ENCODE measurements at places on chromosomes 2 and 18.

- no peak for DNase-seq
Measured at GRCh38 chr2:173739006-173739405, 226.2 kb downstream of the SP3 start.

- no peak for DNase-seq
Measured at GRCh38 chr2:127220768-127221527, 849 bp upstream of the CYP27C1 start.

- peak; percentile 22 for DNase-seq
Measured at GRCh38 chr2:43224571-43225092, 1.8 kb downstream of the ZFP36L2 start.

- DNase-seq, result no peak
Measured at GRCh38 chr18:37712776-37713175, 147.2 kb upstream of the CELF4 start.

DNA sequence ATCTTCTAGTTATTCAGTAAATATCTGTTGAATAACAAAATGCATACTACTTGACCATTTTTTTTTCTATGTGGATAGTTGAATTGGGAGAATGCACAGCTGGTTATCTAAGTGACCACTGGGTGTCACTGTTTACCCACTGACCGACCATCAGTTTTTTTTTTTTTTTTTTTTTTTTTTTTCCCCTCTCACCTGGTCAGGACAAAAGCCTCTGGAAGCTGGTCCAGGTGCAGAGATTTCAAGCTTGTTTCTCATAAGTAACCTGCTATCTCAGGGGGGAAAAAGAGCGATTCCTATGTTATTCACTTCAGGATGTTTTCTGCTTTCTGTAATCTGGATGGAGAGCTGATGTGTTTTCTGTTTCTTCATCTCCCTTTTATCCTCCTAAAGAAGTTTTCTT, 256.0 kb downstream of the DCDC2C start:
- no peak for DNase-seq

- DNase-seq, result no peak
Measured at GRCh38 chr2:128623776-128624761, 305.4 kb upstream of the HS6ST1 start.

DNA sequence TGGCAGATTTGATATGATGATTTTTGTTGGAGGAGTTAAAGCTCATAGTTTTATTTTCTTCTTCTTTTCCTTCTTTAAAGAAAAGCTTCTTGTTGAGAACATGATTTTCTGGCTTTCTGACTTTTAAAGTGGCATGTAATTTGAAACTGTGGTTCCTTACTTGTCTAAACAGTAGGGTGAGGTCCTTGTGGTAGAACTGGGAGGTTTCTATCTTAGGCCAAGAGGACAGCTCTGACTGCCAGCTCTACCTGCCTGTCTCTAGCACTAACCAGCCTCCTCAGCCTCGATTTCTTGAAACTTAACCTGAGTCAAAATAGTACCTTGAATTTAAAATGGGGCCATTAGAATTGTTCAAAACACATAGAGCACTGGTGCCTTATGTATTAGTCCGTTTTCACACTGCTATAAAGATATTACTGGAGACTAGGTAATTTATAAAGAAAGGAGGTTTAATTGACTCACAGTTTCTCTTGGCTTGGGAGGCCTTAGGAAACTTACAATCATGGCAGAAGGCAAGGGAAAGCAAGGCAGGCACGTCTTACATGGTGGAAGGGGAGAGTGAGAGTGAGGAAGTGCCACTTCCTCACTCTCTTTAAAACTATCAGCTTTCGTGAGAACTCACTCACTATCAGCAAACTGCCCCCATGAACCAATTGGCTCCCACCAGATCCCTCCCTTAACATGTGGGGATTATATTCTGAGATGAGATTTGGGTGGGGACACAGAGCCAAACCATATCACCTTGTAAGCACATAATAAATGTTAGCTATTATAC, 119.0 kb downstream of the CERS6 start:
- DNase-seq, result no peak

DNA sequence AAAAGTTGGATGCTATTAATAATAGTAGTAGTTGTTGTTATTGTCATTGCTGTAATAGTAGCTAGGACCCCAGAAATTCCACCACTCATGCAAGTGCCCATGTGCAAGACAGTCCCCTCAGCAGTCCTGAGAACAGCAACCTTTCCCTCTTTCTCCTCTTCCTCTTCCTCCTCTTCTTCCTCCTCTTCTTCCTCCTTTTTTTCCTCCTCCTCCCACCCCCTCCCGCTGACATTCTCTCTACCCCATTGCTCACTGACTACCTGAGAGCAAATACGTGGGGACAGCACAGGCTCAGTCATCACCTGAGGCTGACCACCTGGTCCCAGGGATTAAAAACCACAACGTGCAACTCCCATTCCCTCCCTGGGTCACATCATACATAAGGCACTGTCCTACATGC, 41.8 kb downstream of the SMAD7 start:
- no peak for DNase-seq

DNA sequence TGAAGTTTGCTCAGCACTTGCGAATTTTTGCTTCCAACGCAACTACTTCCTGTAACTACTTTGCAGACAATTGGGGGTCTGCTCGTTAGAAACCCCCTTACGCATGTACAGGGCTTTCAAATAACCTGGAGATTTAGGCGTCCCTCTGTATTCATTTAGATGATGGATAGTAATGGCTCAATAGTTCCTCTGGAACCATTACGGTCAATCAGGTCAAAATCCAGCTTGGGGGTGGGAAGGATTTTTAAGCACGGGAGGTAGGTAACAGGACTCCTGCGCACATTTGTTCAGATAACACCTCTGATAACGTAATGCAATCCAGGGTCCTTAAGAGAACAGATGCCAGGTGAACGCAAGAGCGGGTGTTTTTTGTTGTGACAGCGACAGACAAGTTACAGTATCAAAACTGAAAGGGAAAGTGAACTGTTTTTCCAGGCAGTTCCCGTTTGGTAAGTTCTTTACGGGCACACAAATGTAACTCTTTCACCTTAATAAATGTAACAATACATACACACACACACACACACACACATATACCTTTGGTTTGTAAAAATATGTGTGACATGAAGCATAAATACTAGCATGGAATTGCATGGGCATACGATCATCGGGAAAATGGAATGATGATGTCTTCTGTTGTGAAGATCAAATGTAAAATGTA, 3.8 kb upstream of the OSR1 start:
- DNase-seq, result no peak

- no peak for DNase-seq
Measured at GRCh38 chr2:116819355-116819754, 995.1 kb upstream of the DDX18 start.

DNA sequence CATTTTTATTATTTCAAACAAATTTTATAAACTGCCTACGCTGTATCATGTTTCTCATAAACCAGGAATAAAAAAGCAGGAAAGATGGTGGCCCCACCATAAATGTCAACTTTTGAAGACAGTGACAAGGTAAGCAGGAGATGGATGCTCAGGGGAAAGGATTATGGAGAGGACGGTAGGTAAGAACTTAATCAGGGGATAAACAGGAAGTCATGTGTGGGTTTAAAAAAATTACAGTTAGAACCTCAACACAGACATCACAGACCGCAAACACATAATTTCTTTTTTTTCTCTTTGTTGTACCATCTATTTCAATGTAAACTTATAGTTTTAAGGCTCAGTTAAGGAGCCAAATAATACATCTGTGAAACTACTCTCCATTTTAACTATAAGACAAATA, 575.2 kb upstream of the SLC8A1 start:
- DNase-seq, result no peak

GRCh38 chr18:36015629-36016028, 43.1 kb downstream of the RMP24 start:
- no peak for DNase-seq

GRCh38 chr2:72973566-72974435, 56.5 kb downstream of the EMX1 start:
- DNase-seq, result peak; percentile 4

GRCh38 chr18:28890791-28891190, 713.9 kb upstream of the CDH2 start:
- no peak for DNase-seq

GRCh38 chr18:21672521-21673267, 31.9 kb downstream of the ABHD3 start:
- no peak for DNase-seq

- DNase-seq, result no peak
Measured at GRCh38 chr2:241035818-241036396, 37.5 kb downstream of the SNED1 start.

GRCh38 chr2:147663153-147663961, 181.5 kb upstream of the ACVR2A start:
- peak; percentile 7 for DNase-seq

- DNase-seq, result no peak
Measured at GRCh38 chr2:88230911-88231310, 60.8 kb downstream of the THNSL2 start.

GRCh38 chr18:6557057-6557769, 142.5 kb upstream of the L3MBTL4 start:
- DNase-seq, result no peak

- DNase-seq, result no peak
Measured at GRCh38 chr2:102660574-102660973, 41.2 kb downstream of the SLC9A2 start.

DNA sequence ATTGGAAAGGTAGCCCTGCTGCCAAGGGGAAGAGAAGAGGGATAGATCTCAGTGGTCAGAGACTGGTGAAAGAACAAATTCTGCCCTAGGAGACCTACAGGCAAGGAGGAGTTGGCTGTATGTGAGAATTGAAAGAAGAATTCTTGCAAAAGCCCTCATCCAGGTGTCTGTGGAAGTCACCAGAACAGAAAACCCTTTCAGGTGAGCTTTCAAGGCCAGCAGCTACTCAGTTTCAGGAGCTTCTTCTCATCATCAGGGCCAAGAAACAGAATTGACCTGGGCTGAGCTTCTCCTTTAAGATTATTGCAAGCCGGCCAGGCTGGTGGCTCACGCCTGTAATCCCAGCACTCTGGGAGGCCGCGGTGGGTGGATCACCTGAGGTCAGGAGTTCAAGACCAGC, 110.2 kb downstream of the CDK15 start:
- DNase-seq, result no peak
